Mesenteric fat pad (tissue), 1 donor: ENCODE measurements at places on chromosomes 6 and 20.

GRCh38 chr20:38203337-38203980, 38.4 kb upstream of the TGM2 start:
- peak; percentile 77 for DNase-seq

- DNase-seq = no peak
These were observed 2.7 kb downstream of the ITCH start for GRCh38 chr20:34365765-34366213.

DNA sequence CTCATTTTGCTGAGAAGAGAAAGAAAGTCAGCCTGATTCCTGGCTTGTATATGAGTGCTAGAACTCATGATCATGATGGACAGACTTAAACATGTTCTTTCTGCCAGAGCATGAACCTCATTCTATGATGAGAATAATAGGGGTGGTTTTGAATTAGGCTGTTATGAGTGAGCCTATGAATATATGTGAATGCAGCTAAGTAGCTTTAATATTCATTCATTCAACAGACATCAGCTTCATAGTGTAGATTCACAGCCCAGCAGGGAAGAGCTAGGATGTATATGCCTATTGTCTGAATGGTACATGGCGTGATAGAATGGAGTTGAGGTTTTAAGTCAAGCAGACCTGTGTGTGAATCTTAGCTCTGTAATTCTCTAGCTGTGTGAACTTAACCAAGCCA, 573.2 kb downstream of the DHX35 start:
- no peak for DNase-seq

DNA sequence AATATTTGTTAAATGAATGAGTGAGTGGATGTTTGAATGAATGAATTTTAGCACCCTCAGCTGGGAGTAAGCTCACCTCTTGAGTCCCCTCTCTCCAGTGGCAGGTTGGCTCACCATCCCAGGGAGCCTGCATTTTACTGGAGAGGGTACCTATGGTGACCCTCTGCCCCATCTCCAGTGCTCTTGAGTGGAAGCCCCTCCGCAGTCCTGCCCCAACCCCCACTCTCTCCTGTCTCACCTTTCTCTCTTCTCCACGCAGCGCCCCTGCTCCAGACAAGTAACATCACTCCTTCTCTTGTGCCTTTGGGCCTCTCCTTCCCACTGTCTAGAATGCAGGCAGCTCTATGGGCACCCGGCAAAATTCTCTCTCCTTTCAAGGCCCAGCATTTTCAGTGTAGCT, 11.3 kb downstream of the TGM3 start:
- DNase-seq = peak; percentile 41

DNA sequence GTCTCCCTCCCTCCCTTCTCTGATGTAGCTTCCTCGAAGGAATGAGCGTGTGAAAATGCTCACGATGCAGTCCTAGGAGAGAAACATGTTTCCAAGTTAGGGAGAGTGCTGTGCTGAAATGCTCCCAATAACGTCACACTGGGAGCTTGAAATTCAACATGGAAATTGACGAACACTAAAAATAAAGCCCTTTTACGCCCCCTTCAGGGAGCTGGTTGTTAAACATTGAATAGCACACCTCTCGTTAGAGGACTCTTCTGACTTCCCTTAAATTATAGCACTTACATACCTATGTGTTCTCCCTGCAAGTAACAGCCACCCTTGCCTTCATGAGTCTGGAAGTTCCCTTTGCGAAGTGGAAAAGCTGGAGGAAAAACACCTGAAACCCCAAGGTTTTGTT, 88.6 kb downstream of the BFSP1 start:
- DNase-seq = no peak

DNA sequence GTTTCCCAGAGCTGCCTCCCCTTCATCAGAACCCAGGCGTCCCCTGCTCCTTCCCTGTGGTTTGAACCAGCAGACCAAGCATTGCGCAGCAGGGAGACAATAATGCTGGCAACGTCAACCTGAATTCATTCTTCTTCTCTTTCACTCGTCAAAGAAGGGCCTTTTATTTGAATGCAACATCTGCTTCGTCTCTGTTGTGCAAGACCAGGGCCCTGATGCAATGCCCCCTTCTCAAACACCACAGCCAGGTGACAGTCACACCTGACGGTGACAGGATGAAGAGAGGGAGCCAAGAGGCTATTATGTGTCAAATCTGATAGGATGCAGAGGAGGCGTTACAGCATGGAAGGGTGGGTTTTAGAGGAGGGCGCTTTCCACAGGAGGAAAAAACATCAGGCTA, 8.0 kb downstream of the INSM1 start:
- no peak for DNase-seq

DNA sequence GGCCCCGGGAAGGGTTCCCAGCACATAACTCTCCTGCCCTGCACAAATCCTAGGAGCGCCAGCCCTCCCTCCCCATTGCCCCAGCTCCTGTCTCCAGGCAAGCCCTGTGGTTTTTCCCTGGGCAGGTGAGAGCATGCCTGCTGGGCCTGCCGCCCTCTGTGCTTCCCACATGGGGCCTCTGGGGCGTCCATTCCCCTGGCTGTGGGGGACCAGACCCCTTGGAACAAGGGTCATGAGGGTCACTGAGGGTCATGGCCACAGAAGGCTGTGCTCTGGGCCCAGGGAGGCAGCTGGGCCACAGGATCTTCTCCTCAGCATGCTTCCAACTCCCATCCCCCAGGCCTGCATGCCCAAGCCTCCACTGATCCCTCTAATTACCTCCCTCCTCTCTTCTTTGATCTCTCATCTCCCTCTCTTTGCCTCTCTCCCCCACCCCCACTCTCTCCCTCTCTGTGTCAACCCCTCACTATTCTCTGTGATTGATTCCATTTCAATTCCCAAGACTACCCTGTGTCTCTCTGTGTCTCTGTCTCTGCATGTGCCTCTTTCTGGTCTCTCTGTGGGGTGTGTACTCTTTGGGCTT, 6.1 kb downstream of the MDFI start:
- DNase-seq = peak; percentile 86

DNA sequence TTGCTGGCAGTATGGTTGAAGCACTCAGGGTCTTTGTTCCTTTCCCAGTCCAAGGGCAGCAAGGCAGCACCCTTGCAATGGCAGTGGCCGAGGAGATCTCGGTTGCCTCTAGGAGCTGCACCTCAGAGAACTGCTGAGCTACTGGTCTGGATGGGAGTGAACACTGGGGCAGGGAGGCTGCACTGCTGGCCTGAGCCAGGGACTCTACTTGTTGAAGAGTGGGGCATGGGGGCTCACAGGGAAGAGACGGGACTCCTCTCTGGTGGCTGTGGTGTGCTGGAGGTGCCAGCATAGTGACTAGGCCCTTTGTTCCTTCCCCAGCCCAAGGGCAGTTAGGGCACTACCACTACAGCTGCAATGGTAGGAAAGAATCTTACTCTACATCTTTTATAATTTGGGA, 203.0 kb downstream of the ZDHHC14 start:
- DNase-seq = no peak
